Mucosa of descending colon (tissue), 3 donors: ENCODE measurements at places on chromosomes 2 and 18. TPM values are rescaled to one million over a fixed set of nuclear protein-coding genes. Genes with fewer than 3 reads are reported as not detected.
A peak's percentile ranks its signal among the peaks of the same experiment; 100 is the strongest.

DNA sequence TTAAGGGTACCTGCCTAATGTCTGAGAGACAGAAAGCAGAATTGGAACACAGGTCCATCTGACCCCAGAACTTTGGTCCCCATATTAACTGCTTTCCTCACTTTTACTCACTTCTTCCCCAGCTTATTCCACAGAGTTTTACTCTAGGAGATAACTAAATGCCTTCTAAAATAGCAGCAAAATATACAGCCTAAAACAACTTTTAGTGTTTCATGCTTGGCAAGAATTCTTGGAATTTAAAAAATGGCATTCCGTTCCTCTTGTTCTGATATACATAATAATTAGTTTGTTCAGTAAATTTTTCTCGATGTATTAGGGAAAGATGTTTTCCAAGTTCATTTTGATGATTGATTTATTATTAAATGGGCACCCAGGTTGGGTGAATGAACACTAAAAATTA, 151.9 kb downstream of the FHOD3 start:
- no peak for DNase-seq

GRCh38 chr2:109322111-109322510, 193.1 kb downstream of the SH3RF3 start:
- peak; percentile 64 for DNase-seq

GRCh38 chr2:134250840-134251461, 2.9 kb upstream of the MGAT5 start:
- DNase-seq = no peak

- DNase-seq = no peak
Observed at GRCh38 chr2:12071318-12071717, 324.9 kb downstream of the LPIN1 start.

- no peak for DNase-seq
Observed at GRCh38 chr2:173149491-173149890, 73.8 kb downstream of the MAP3K20 start.

DNA sequence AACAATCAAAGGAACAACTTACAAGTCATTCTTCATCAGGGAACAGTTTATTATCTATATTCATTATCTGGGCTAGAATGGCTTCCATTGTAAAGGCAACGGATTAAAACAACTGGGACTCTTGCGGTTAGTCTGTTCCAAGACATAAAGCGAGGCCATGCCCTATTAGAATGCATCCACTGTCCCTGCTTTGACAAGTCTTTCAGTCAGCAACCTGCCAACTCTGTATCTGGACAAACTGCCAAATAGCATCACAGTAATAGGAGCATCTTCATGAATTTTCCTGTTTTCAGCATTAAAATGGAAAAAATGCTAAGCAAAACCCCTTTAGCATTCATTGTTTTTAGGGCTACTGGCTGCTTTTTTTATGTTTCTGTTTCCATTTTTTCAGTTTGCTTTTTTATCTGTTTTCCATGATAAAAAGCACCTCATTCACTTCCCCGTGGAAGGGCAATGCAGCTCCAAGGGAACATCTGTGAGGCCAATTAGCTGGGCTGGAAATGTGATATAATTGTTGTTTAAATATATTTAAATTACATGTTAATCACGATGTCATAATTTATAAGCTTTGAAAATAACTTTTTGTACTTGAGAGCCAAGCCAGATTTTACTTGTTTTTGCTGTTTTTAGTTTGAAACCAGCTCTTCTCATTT, 834.3 kb downstream of the CPS1 start:
- no peak for DNase-seq

GRCh38 chr2:134682726-134683125, 36.1 kb downstream of the TMEM163 start:
- DNase-seq = no peak

DNA sequence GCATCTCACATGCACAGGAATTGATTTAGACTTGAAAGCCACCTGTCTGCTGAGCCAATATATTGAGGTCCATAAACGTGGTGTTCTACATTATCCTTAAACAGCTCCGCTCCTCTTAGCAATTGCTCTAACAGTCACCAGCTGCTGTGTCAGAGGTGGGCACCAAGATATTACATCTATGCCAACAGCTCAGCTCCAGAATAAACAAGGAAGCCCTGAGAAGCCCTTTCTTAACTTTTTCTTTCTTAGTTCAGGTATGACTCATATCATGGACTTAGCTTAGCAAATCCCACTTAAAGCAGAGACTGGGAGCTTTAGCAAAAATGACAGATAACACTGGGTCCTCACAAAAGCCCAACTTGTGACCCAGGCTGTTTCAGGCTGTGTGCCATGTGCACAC, 436.6 kb downstream of the IRS1 start:
- no peak for DNase-seq

- no peak for DNase-seq
Observed at GRCh38 chr2:46363535-46364170, 66.4 kb downstream of the EPAS1 start.

GRCh38 chr18:27595113-27595838, 410.2 kb upstream of the CHST9 start:
- no peak for DNase-seq

DNA sequence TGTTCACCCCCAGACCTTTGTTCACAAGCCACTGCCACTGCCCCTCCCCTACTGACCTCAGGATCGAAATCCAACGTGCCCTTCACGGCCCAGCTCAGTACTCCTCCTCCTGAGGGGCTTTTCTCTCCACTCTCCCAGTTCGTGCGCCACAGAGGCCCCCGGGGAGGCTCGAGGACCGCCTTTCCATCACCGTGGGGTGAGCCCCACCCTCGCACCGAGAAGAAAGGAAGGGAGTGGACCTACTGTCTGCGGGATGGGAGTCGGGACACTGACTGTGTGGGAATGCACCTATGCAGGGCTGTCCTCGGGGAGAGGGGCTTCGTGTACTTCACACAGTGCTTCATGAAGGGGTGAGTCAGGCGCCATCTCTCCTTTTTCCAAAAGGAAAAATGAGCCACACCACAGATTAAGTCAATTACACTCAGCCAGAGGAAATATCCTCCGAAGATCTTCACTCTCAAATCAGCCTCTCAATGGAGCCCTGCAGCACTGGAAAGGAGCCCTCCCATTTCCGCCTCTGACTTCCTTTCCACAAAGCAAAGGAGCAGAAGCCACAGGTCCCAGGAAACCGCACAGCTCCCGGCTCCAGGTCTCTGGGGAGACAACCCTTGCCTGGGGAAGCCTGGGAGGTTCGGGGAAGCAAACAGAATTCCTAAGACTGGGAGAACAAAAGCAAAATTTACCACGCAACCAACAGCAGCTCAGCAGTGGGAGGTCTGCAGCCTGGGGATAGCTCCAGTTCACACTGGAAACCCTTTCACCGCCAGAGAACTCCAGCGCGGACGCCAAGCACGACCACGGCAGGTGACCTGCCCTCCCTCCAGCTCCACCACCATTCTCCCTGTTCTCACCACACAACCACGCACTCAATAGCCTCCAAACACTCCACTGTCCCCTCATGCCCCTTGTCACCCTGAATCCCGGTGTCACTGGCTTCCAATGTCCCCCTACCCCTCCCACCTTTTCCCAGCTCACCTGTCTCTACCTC, 21.6 kb downstream of the ADCY3 start:
- no peak for DNase-seq

DNA sequence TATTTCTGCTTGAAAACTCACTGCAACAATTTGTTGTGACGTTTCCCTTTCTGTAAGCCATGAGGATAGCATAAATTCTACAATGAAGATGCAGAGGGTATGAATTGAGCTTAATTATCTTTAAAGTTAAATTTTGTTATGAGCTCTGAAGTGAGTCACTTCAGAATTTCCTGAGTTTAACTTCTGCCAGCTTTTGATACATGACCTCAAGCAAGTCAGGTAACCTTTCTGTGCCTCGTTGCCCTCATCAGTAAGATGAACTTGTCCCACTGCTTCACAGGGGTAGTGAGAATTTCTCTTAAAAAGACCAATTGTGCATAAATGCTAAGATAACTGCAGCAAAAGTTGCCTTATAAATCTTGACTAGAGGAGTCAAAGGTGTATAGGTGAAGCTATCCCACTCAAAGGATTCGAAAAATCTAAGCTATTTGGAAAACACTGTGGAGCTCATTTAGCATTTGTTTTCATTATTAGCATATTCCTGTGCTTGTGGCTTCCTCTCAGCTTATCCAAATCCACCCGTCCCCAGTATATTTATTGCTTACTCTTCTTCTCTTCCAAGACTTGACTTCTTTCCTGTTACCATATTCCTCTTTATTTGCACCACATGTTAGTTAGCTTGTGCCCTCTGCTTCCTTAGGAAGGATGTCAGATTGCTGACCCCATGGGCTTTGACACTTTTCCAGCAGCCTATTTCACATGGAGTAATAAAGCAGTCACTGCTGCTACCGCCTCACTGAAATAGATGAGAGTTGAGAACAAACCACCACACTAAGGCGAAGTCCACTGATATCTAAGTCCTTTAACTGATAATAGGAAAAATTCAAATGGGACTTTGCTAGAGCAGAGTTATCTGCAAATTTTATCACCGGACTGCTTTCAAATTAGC, 428.6 kb downstream of the ERBB4 start:
- DNase-seq = no peak

- DNase-seq = no peak
Observed at GRCh38 chr2:95007822-95008221, 17.7 kb upstream of the MAL start.

DNA sequence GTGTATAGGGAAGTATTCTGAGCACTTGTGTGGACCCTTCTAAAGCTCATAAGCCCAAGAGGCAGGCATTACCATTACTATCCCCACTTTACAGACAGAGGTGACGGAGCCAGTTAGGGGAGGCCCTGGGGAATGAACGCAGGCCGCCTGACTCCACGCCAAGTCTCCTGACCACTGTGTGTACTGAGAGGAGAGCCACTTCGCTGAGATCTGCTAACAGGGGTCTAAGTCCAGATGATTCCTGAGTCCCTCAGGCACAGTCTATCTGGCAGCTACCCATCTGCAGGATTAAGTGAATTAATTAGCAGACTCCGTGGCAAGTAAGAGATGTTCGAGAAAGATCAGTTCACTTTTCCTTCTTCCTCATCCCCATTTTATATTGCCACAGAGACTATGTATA, 13.7 kb downstream of the CYB5A start:
- DNase-seq = no peak

DNA sequence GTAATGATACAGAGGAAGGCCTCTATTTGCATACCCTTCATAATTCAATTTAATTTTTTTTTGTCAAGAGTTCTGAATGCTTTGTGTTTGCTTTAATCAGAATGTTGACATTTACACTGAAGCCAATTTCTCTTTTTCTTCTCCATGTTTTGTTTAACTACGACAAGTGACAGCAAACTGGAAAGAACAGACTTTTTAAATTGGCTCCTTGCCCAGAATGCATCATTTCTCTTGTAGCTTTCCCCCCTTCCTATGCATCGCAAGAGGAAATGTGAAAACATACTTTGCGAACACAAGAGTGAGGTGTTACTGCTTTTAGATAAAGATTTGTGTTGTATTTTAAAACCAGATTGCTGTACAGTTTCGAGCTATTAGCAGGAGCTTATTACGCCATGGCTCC, 955.2 kb upstream of the CELF4 start:
- DNase-seq = no peak

DNA sequence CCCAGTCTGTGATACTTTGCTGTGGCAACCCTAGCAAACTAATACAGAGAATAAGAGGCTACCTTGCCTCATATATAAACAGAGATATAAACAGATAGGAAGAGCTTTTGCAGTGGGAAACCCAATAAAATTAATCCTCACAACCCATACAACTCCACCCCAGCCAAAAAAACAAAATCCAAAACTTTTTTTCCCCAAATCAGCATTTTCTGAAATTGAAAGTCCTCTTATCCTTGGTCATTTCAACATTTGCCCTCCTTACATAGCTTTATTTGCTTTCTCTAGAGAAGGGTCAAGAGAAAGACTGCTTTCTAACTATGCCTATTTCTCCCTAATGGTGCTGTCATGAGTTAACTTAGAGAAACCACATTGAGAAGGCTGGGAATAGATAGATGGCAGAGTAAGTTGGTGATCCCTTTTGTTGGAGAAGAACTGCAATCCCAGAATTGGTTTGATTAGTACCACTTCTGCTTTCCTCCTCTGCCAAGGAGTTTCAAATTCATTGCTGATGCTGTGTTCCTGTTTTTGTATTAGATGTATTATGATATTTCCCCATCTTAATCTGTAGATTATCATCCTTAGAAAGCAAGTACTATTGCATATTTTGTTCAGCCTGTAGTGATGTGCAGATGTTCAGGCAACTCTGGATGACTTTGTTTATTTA, 76.5 kb upstream of the B3GNT2 start:
- no peak for DNase-seq

DNA sequence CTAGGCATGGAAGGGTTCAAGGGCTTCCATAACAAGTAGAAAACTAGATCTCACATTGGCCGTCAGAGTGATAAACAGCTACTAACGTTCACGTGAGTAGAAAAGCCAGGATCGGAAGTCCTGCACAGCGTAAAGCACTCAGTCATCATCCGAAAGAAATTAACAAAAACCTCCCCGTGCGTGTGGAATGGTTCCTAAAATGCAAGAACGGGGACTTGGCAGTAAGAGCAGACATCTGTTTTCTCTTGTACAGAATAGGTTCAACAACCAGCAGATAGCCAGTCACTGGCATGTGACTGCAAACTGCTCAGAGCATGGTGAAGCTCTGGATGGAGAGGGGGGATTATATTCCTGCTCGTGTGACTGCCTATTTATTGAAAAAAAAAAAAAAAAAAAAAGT, 106.9 kb upstream of the ITGB6 start:
- no peak for DNase-seq

GRCh38 chr18:4035521-4035920, 419.6 kb downstream of the DLGAP1 start:
- no peak for DNase-seq

GRCh38 chr2:25742501-25742900, 69.1 kb upstream of the DTNB start:
- no peak for DNase-seq

DNA sequence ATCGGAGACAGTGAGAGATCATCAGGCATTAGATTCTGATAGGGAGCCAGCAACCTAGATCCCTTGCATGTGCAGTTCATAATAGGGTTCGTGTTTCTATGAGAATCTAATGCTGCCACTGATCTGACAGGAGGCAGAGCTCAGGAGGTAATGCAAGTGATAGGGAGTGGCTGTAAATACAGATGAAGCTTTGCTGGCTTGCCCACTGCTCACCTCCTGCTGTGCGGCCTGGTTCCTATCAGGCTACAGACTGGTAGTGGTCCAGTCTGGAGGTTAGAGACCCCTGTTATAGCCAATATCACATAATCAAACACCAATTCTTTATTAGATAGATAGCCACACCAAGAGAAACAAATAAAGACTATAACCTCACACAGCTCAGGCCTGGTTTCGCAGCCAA, 51.0 kb upstream of the NBEAL1 start:
- DNase-seq = no peak

- peak; percentile 36 for DNase-seq
Observed at GRCh38 chr2:96251721-96252292, 14.0 kb downstream of the TMEM127 start.

- DNase-seq = no peak
Observed at GRCh38 chr2:48391616-48392015, 138.3 kb upstream of the STON1 start.

DNA sequence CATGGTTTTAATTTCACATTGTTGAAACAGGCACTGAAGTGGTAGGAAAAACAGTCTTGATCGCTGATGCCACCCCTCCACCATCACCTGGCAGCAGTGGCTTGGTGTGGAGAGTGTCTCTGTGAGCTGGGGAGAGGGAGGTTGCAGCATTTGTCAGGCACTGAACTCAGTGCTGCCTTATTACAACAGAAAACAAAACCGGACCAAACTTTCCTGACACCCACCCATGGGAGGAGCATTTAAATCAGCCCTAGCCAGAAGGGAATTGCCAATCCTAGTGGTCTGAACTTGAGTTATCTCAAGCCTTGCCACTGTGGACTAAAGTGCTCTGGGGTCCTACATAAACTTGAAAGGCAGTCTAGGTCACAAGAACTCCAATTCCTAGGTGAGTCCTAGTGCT, 103.0 kb upstream of the LGALSL start:
- DNase-seq = no peak

The TM4SF20 gene
- 9.1 TPM for total RNA-seq

The DLGAP1 gene
- total RNA-seq = 6.8 TPM

The INPP5D gene
- total RNA-seq = 14.4 TPM
